Fibroblast of gingiva (primary cell): ENCODE measurements at places on chromosomes 2 and 18.
A peak's percentile ranks its signal among the peaks of the same experiment; 100 is the strongest.

DNA sequence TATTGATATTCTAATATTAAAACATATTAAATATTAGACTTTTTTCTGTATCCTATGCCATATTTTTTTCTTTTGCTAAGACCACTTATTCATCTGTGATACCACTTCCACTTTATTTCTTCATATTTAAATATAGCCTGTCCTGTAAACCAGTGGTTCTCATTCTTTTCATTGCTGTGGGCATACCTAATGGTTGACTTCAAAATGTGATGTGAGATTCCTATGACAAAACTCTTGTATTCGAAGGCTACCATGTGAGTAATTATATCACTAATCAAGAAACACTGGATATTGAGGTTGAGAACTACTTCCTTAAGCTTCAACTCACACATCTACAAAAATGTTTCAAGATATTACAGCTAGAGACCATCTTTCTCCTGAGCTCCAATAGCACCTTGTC is 3.6 kb downstream of the SCRN3 start:
- DNase-seq, result no peak

- DNase-seq, result peak; percentile 79
These were observed 83.3 kb upstream of the ID2 start for GRCh38 chr2:8598295-8599165.

DNA sequence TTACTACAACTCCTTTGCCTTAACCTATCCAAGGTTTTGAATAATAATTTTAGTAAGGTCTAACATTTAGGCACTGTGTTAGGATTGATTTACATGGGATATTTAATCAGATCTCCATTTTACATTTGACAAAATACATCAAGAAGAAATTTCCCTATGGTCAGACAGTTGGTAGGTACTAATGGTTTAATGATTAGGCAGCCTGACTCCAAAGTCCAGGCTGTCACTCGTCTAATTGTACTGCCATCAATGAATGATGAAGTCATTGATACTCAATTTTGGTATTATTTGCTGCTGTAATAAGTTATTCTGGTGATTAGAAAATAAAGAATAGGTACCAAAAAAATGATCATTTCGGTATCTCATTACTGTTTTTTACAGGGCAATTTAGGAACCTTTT is 14.1 kb downstream of the BBS5 start:
- no peak for DNase-seq

DNA sequence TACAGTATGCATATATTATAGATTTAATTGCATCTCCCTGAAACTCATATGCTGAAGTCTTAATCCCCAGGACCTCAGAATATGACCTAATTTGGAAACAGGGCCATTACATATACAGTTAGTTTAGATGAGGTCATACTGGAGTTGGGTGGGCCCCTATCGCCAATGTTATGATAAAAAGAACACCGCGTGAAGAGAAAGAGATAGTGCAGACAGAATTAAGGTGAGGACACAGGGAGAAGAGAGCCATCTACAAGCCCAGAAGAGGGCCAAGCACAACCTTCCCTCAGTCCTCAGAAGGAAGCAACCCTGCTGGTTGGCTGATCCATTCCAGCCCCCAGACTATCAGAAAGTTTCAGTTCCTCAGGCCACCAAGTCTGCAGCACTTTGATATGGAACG is 311.9 kb upstream of the RAB6C start:
- DNase-seq, result no peak

DNA sequence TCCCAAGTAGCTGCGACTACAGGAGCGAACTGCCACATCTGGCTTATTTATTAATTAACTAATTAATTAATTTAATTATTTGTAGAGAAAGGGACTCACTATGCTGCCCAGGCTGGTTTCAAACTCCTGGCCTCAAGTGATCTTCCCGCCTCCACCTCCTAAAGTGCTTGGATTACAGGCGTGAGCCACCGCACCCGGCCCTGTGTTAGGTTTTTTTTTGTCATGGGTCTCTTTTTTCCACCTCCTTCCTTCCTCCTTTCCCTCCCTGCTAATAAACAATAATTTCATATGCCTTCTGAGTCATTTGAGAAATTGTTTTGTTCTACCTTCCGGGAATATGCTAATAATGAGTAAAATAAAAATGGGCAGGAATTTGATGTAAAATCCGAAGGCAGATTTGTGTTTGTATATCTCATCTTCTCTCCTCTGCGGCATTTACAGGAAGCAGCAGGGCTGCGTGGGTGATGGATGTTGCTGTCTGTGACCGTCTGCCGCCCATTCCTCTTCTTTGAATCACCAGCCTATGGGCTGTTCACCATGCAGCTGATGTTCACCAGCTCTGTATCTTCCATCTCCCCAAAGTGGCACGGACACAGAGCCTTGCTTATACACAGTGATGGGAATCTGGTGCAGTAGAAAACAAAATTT is 89.9 kb downstream of the ACSL3 start:
- DNase-seq, result no peak
